ENCODE measurements at places on chromosomes 4 and X. TPM values are rescaled to one million over a fixed set of nuclear protein-coding genes. Genes with fewer than 3 reads are reported as not detected.

DNA sequence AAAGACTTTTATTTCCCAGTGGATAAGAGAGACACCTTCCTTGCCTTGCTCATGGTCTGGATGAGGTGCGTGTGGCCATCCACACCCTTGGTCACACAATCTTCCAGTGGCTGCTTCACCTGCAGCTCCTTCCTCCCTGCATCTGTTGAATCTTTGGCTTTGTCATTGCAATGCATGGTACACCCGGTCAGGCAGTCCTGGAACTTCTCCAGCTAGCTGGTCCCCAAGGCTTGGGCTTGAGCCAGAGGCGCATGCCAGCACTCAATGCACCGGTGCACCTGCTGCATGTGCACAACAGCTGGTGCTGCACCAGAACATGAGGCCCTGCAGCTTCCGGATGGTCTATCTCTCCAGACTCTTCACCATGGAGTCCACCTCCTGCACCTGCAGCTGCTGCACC is 31.7 kb downstream of the SCML1 start:
- DNase-seq: no peak

DNA sequence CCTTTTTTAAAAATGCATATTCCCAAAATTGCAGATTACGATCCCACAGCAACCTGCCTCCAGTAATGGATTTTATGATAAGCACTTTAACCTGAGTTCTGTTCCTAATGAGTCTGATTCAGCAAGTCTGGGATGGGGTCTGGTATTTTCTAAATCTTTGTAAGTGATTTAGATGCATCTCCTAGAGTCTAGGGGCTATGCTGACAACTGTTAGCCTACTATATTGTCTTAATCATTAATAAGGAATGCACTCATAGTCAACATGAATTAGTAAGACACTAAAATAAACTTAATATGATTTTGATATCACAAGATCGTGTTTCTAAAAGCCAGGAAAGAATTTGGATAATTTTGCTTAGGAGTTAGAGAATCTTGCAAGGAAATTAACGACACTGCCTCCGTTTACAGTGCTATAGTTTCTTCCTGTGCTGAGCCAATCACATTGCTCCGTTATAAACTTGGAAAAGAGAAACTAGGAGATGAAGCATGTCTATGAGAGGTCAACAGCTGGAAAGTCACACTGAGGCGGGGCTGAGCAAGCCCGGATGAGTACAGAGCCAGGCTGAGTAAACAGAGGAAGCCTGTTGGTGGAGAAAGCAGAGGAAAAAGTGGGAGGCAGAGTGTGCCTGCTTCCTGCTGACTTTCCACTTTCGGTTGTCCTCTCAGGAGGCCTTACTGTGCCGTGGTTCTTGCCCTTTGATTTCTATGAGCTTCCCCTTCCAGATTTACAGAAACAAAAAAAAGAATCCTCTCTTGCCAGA is 5.4 kb downstream of the SCARB2 start:
- DNase-seq: peak; percentile 94

DNA sequence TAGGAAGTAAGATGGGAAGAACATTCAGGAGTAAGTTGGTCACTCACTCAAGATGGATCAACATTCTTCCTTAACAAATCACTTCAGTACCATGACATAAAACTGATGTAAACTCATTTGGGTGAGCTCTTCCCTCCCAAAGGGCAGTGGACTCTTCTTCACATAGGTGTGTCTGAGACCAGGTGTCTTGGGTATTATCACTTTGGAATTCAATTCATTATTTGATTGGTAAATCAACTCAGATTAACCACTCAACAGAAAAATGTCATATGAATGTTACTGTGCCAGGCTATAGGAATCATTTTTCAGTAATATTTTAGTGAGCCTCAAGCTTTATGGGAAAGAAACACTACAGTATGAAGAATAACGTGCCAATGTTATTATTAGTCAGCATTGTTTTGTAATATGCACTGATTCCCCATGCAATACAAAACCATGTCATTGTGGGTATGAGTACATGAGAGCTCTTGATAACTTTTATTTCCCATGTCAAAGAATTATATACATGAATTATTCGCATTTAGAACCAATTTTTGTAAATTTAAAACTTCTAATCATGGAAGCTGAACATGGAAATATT is 58.6 kb upstream of the ETNPPL start:
- no peak for DNase-seq

DNA sequence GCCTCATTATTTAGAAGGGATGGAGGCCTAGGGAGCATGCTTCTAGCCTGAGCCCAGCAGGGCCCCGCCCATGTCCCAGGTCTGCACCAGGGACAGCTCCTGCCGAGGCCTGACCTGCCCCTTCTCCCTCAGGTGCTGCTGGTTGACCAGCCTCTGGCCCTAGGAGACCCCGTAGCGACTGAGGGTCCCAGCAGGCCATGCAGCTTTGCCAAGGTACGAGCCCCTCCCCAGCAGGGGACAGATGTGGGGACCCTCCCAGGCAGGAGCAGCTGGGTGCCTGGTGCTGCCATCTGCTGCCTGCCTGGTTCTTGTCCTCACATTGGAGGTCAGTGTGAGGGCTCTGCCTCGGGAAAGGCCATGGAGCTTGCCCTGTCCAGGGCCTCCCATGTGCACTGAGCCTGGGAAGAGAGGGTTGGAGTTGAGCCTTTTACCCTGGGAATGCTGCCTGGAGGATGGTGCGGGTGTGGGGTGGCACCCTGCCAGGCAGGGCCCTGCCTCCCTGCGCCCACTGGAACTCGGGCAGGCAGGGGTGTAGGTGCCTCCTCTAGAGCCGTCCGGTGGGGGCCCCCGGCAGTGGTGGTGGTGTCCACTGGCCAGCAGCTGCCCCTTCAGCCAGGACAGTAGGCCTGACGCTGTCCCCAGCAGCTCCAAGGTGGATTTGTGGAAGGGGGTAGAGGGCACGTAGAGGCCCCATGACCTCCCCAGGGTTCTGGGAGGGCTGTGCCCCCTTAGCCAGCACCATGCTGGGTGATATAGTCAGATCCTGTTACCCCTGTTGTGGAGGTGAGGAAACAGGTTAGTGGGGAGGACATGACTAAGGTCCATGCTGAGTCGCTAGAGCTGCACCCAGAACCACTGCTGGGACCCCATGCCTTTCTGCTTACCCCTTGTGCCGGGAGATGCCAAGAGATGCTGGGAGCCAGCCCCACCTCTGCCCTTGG is 2.2 kb upstream of the MSANTD1 start:
- DNase-seq: no peak

GRCh38 chrX:21870494-21870893 is 14.7 kb downstream of the YY2 start:
- DNase-seq: no peak

Gene ELOVL6
- 7.0 TPM for polyA plus RNA-seq

DNA sequence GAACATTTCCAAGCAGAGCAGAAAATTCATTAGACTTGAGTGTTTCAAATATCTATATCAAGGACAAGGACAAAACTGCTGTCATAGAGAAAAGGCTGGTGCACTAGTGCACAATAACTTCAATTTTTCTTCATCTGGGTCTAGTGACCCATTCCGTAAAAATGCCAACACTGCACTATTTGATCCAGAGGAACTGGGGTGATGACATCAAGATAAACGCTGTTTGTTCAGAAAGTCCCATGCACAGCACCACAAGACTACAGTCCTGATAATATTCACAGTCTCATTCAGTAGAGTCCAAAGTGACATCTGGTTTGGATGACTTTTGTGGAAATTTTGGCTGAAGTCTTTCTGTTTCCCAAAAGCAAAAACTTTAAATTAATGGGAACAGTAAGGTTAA is 303.5 kb upstream of the GALNT7 start:
- no peak for DNase-seq

DNA sequence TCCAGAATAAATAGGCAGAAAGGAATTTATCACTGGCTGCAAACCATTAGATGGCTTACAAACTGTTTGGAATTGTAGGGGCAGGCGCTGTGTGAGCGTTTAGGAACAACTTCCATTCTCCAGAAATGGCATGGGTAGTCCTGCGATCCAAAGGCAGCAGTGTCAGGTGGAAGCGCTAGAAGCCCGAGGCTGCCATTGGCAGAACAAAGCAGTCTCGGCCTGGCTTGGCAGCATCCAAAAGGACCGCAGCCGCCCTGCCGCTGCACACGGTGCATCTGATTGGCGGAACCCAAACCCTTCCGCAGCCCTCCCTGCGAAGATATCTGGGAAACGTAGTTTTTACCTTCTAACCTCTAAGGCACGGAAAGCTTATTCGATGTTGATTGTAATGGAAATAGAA is 23.6 kb upstream of the YTHDC1 start:
- peak; percentile 91 for DNase-seq

GRCh38 chr4:134544303-134544770 is 342.7 kb upstream of the PABPC4L start:
- peak; percentile 57 for DNase-seq

Gene TAB3
- 5.9 TPM for polyA plus RNA-seq

Gene ODAM
- 11.9 TPM for polyA plus RNA-seq

Gene UCP1
- polyA plus RNA-seq: not detected

Gene RWDD4
- polyA plus RNA-seq: 22.1 TPM

Gene IQSEC2
- polyA plus RNA-seq: 16.5 TPM

Gene RRH
- polyA plus RNA-seq: not detected

Gene RTL3
- polyA plus RNA-seq: not detected

Gene KLHL13
- 4.0 TPM for polyA plus RNA-seq

DNA sequence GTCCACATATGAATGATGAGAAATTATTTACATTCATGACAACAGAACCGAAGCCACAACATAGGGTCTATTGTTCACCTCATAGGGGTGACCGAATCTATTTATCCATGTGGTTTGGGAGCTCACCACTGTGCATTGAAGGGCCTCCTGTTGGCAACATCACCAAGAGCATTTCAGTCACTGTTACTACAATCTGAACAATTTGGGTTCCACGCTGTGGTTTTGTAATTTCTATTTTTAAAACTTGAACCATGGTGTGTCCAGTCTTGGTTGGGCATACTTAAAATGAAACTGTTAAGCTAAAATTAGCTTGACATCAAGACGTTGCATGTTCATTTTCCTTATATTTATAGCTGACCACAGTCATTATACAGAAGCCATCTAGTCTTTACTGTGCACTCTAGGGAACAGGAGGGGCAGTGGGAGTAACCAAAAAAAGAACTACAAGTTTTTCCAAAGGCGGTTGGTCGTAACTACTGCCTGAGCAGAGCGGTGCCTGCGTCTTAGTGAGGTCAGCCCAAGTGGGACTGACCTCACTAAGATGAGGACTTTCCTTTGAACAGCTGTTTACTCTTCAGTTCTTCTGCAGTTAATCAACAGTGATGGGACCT is 192.1 kb downstream of the SPRY1 start:
- no peak for DNase-seq

GRCh38 chr4:122830426-122831095 is 3.9 kb downstream of the FGF2 start:
- no peak for DNase-seq

- no peak for DNase-seq
Measured at GRCh38 chr4:113977526-113977855, 2.0 kb downstream of the ARSJ start.

DNA sequence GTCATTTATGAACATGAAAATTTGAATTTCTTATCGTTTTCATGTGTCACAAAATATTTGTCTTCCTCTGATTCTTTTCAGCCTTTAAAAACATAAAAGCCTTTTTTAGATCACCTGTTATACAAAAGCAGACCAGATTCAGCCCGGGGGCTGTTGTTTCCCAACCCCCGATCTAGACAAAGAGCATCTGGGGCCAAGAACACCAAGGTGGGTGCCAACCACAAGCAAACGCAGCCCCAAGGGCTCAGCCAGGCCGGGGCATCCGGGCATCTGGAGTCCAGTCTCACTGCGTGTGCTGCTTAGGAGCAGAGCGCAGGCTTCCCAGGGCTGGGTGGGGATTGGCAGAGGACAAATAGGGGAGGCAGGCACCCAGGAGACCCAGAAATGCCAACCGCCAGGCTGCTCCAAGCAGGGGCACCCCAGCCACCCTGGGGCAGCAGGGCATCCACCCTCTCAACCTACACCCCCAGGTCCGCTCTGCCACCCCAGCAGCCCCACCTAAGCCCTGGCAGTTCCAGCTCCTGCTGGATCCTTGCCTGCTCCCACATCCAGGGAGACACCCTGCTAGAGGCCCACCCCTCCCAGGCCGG is 78.0 kb downstream of the HMX1 start:
- DNase-seq: no peak

Gene RBMXL3
- polyA plus RNA-seq: not detected

Gene S100G
- not detected for polyA plus RNA-seq

- DNase-seq: no peak
Measured at GRCh38 chr4:37487668-37488067, 198.5 kb downstream of the RELL1 start.

Gene FAM184B
- polyA plus RNA-seq: not detected

Gene RHOXF2B
- not detected for polyA plus RNA-seq

Gene CCDC149
- polyA plus RNA-seq: 15.4 TPM

DNA sequence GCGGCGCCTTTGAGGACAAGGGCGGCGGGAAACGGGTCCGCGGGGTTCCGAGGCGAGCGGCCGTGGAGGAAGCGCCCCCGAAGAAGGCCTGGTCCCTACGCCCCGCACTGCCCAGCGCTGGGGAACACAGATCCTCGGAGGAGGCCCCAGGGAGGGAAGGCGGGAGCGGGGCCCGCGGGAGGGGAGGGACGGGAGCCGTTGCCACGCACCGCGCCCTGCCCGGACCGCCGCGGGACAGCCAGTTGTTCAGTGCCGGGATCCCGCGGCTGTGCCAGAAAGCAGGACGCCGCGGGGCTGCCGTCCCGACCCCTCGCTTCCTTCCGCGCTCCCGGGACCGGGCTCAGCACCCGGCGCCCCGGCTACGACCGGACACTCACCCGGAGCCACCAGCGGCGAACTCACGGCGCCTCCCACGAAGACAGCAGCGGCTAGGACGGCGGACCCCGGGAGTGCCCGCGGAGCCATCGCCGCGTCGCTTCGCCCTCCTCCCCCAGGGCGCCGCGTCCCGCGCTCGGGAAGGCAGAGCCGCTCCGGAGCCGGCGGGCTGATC is 278 bp downstream of the RELL1 start:
- peak; percentile 86 for DNase-seq

DNA sequence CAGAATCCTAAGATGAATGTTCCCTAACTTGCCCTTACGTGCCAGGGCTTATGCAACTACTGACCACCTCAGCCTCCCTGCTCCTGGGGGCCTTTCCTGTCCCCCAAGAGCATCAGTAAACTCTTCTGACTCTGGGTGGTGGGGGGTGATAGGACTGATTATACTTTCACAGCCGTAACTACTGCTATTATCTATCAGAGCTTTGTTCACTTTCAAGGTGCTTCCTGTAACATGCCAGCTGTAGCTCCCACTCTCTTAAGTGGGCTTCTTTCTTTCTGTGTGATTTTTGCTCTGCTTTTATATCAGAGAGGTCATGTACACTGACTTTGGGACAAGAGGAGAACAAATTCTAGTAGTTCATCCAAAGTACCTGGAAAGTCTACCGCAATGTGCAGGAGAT is 25.3 kb downstream of the SPINK2 start:
- no peak for DNase-seq

- DNase-seq: no peak
Measured at GRCh38 chr4:138045036-138045435, 197.1 kb downstream of the SLC7A11 start.

Gene AFM
- 0.05 TPM for polyA plus RNA-seq

- peak; percentile 11 for DNase-seq
Measured at GRCh38 chrX:25737540-25737939, 400.6 kb upstream of the MAGEB18 start.

- DNase-seq: peak; percentile 35
Measured at GRCh38 chrX:63513825-63514568, 162.9 kb upstream of the SPIN4 start.
